ENCODE measurements at places on chromosomes 1 and 21.

DNA sequence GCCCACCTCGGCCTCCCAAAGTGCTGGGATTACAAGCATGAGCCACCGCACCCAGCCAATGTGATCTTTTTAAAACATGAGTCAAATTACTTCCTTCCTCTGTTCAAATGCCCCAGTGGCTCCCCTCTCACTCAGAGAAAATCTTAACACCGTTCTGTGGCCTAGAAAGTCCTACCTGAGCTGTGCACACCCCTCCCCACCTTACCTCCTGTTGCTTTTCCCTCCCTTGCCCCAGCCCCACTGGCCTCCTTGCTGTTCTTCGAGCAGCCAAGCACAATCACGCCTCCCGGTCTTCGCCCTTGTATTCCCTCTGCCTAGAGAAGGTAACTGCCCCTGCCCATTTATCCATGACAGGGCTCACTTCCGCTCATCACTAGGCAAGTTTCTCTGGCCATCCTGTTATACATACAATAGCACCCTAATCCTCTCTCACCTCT lies 62.6 kb upstream of the RPL11 start:
- DNase-seq = no peak

GRCh38 chr1:59669752-59670312 lies 144.9 kb upstream of the HOOK1 start:
- DNase-seq = no peak

DNA sequence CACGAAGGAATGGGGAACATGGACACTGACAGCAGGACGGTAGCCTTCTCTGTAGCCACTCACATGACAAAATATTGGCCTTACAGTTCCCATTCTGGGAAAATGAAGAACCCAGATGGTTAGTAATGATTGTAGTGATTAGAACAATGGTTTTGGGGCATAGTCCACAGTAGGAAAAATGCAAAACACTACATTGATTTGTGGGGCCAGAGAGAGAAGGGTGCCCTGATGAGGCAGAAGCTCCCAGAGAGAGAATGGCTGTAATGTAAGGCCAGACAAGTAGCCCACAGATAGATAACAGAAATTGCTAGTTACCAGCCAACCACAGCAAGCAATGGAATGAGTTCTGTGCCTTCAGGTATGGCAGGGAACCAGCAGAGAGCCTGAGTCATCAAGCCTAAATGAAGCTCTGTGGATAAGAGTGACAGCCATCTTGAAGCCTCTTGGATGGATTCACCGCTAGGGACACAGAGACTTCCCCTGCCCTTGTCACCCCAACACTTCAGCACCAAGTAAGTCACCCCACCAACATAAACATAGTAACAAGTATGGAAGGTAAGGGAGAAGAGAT lies 206.1 kb downstream of the BACH1 start:
- no peak for DNase-seq

GRCh38 chr1:35576061-35576765 lies 3.1 kb downstream of the TFAP2E start:
- DNase-seq = no peak

DNA sequence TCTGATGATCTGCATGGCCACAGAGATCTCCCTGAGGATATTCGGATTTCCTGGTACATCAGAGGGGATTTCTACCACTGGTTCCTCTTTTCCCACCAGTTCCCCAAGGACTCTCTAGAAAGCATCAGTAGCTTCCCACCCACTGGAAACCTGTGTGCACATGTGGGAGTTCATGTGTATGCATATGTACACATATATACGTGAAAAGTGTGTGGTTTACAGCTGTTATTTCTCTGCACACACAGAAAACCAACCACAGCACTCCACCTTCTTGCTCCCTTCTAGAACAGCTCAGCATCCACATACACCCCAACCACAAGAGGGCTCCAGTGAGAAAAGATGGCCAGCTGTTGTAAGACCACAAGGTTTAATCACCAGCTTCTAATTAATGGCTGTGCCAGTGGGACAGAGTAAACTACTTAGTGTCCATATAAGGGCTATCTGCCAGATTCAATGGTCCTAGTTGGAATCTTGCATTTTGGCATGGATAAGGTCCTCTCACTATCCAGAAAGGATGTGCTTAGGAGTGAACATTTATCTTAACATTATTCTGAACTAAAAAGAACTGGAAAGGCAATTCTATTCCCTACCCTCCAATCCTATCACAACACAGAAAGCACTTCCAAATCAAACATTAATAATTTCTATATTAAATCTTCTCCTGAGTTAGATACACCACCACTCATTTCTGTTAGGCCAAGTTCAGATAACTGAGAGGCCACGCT lies 24.1 kb downstream of the GPR3 start:
- peak; percentile 44 for DNase-seq

GRCh38 chr1:21212126-21212525 lies 35.4 kb upstream of the EIF4G3 start:
- no peak for DNase-seq

GRCh38 chr1:211320980-211321379 lies 5.7 kb upstream of the TRAF5 start:
- no peak for DNase-seq

DNA sequence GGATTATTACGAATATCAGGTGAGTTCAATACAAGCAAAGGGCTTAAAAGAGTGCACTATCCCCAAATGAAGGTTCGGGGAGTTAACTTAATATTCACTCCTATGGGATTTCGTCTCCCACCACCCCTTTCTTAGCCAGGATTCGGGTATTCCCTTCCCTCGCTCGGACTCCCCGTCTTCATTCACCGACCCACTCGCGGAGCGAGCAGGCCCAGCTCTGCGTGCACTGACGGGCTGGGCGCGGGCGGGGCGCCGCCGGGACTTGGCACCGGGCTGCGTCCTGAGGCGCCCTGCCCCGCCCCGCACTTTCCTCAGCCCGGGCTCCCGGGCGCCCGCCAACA lies 7.7 kb upstream of the MPZL1 start:
- no peak for DNase-seq

DNA sequence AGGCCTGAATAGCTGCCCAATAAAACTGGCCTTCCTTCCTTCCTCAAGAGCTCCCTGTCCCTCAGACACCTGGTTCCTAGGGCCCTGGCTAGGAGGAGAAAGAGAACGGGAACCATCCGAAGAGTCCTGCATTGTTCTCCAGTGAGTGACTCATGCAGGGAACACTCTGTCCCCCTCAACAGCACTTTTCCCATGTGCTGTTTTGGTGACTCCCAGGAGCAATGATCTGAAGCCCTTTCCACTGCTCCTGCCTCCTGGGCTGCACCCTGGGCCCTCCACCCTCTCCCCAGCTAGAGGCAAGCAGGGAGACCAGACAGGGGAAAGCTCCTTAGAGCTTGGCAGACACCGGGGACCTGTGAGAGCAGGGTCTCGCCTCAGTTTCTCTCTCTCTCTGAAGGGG lies 18.9 kb downstream of the TNNT2 start:
- DNase-seq = no peak

GRCh38 chr1:53642607-53643006 lies 96.4 kb downstream of the GLIS1 start:
- DNase-seq = no peak

DNA sequence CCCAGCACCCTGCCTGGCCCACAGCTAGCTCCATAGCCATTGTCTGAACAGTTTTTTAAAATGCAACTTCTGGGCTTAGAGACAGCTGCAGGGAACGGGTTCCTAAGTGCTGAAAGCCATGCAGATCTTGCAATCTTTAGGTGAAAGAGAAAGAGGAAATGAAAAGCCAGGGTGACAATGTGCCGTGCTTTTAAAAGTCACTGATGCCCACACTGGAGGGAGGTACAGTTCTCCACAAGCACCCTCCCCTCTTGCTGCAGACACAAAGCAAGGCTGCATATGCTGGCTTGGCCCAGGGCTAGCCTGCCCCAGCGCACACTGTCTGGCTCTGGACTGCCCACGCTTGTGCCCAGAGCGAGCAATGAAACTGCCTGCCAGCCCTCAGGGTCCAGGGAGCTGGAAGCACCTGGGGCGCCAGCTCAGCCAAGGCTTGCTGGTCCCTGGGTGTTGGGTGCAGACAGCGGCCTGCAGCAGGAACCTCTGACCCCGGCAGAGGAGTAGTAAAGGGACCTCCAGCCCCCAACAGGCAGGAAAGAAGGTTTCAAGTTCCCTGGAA lies 70.4 kb downstream of the AJAP1 start:
- DNase-seq = no peak

All from activated T-helper 1 cell treated with anti-CD3 and anti-CD28 coated beads, Interleukin-12 subunit alpha, Interleukin-12 subunit beta, Interleukin-2, Interleukin-4 antibody, amounts not matched to agents 30 ng/mL and 10 ng/mL and 1 ng/mL, durations not matched to agents 14 hours and 24 hours and 36 hours (primary cell).